ENCODE measurements at places on chromosomes 16 and 17.

- peaks cover 6% of the 10 kb centered on the region for H3K4me1 ChIP-seq
- H3K4me3 ChIP-seq, result no peak overlapping the region
- H3K36me3 ChIP-seq, result no peaks in the 10 kb centered on the region
- H3K27me3 ChIP-seq, result no peaks in the 10 kb centered on the region
- no peak overlapping the region for H3K27ac ChIP-seq
Observed at GRCh38 chr17:46795379-46795952, 23.0 kb downstream of the WNT3 start.

DNA sequence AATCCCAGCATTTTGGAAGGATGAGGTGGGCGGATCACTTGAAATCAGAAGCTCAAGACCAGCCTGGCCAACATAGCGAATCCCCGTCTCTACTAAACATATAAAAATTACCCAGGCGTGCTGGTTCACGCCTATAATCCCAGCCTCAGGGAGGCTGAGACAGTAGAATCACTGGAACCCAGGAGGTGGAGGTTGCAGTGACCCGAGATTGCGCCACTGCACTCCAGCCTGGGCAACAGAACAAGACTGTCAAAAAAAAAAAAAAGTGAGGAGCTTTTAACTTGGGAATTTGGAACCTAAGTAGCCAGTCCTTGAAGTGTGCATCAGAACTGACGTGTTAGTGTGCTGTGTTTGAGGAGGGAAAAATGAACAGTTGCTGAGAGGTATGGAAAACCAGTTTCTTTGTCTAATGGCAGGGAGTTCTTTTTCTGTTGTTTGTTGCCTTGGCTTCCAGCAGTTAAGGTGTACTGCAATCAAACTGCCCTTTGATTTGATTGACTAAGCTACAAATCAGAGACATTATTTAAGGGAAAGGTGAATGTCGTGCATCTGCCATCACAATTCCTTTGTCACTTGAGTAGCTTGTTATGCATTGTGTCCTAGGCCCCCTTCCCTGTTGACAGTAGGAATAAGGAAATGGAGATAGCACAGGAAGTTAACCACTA, 8.6 kb upstream of the DUSP14 start:
- no peaks in the 10 kb centered on the region for H3K4me1 ChIP-seq
- H3K27ac ChIP-seq, result no peak overlapping the region
- DNase-seq, result no peak
- no peaks in the 10 kb centered on the region for H3K27me3 ChIP-seq
- H3K36me3 ChIP-seq, result no peaks in the 10 kb centered on the region

DNA sequence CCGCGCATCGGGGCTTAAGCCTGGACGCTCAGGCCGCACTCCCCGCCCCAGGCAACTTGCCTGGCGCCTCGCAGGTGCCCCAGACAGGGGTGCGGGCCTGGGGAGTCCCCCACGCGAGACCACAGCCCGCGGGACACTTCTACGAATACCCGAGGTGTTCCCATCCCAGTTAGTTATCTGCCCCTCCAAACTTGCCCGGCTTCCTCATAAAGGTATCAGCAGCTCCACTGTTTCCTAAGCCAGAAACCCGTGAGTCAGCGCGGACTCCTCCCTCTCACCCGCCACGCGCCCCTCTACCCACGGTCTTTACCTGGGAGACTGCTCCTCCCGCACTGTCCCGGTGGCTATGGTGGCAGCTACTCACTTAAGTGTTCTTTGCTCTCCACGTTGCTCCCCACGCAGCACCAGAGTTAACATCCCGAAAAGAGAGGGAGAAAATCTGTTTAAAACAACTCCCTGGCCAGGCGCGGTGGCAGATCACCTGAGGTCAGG, 1.0 kb upstream of the CREBBP start:
- H3K27me3 ChIP-seq, result no peaks in the 10 kb centered on the region
- DNase-seq, result no peak
- H3K4me3 ChIP-seq, result peak overlapping the region; percentile 67

GRCh38 chr17:40191237-40192208, 14.3 kb downstream of the RAPGEFL1 start:
- H3K27ac ChIP-seq, result no peak overlapping the region
- no peak for DNase-seq
- no peaks in the 10 kb centered on the region for H3K36me3 ChIP-seq
- H3K4me1 ChIP-seq, result 0 out of 2 replicates have a peak, but pooled peaks cover 5% of the 10 kb centered on the region
- H3K27me3 ChIP-seq, result no peaks in the 10 kb centered on the region

GRCh38 chr16:85170590-85171003, 58.3 kb upstream of the CIBAR2 start:
- no peak overlapping the region for H3K27ac ChIP-seq
- peak overlapping the region; percentile 41 for H3K4me3 ChIP-seq
- peaks cover 46% of the 10 kb centered on the region for H3K4me1 ChIP-seq
- H3K27me3 ChIP-seq, result no peaks in the 10 kb centered on the region
- H3K36me3 ChIP-seq, result no peaks in the 10 kb centered on the region

- DNase-seq, result no peak
- H3K27ac ChIP-seq, result no peak overlapping the region
- no peak overlapping the region for H3K4me3 ChIP-seq
- no peaks in the 10 kb centered on the region for H3K36me3 ChIP-seq
- no peaks in the 10 kb centered on the region for H3K27me3 ChIP-seq
- H3K4me1 ChIP-seq, result no peaks in the 10 kb centered on the region
Observed at GRCh38 chr17:41442739-41443138, 2.0 kb upstream of the KRT38 start.

Data from Panc1 (cell line).